ENCODE measurements at places on chromosomes 2 and 18. TPM values are rescaled to one million over a fixed set of nuclear protein-coding genes. Genes with fewer than 3 reads are reported as not detected.

The RASGRP3 gene
- 14.1 TPM for total RNA-seq

The ACTG2 gene
- 0.23 TPM for total RNA-seq

The USP37 gene
- 31.6 TPM for total RNA-seq

The USP40 gene
- 15.9 TPM for total RNA-seq

Data from diencephalon (tissue), 1 donor.